Lung (tissue), 17 donors: ENCODE measurements at places on chromosomes 2 and 18. TPM values are rescaled to one million over a fixed set of nuclear protein-coding genes. Genes with fewer than 3 reads are reported as not detected.

DNA sequence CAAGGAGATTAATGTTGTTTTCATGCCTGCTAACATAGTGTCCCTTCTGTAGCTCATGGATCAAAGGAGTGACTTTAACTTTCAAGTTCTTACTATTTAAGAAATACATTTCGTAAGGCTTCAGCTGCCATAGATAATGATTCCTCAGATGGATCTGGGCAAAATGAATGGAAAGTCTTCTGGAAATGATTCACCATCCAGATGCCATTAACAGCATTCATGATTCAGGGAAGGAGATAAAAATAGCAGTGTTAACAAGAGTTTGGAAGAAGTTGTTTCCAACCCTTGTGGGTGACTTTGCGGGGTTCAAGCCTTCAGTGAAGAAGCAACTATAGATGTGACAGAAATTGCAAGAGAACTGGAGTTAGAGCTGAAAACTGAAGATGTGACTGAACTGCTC lies 17.0 kb downstream of the VRK2 start:
- H3K4me1 ChIP-seq = no peaks in the 10 kb centered on the region
- H3K36me3 ChIP-seq = peaks cover 8% of the 10 kb centered on the region
- H3K27ac ChIP-seq = no peak overlapping the region
- no peaks in the 10 kb centered on the region for H3K27me3 ChIP-seq
- no peak overlapping the region for H3K4me3 ChIP-seq
- no peak for DNase-seq

DNA sequence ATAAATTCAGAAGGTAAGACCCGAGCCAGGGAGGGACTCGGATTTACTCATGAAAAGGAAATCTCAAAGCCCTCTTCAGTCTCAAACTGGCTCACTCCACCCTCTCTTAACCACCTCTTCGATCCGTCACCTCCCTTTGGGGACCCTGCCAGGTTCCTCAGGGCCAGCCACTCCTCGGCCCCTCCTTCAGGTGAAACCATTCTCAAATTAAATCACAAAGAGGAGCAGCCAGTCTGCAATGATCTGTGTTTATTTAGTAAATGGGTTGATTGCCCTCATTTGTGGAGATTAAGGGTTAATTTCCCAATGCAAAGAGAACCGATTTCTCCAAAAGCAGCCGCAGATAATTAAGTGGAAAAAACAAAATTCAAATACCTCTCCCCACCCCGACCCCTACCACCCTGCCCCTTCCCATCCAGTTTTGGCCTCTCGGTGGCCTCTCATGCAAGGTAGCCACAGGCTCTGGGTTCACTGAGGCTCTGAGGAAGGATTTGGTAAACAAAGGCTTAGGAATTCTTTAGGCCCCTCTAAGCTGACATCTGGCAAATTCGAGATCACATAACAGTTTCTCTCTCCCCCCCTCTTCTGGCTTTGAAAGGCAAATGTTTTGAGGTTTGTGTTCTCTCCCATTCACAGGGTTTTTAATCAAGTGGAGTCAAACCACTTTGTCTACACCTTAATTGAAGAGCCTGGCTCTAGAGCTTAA lies 10.3 kb upstream of the FZD7 start:
- H3K36me3 ChIP-seq = no peaks in the 10 kb centered on the region
- H3K27ac ChIP-seq = no peak overlapping the region
- no peak overlapping the region for H3K4me3 ChIP-seq
- no peaks in the 10 kb centered on the region for H3K27me3 ChIP-seq

GRCh38 chr18:3279201-3280185 lies 17.6 kb downstream of the MYL12B start:
- H3K36me3 ChIP-seq = peaks cover 11% of the 10 kb centered on the region
- no peak overlapping the region for H3K4me3 ChIP-seq
- H3K4me1 ChIP-seq = peaks cover 5% of the 10 kb centered on the region
- H3K27me3 ChIP-seq = no peaks in the 10 kb centered on the region
- peak overlapping the region; percentile 15 for H3K27ac ChIP-seq

- no peaks in the 10 kb centered on the region for H3K4me1 ChIP-seq
- H3K27me3 ChIP-seq = no peaks in the 10 kb centered on the region
- peaks cover 30% of the 10 kb centered on the region for H3K36me3 ChIP-seq
- H3K4me3 ChIP-seq = no peak overlapping the region
These were observed 32.3 kb downstream of the ITGB1BP1 start for GRCh38 chr2:9390991-9391390.

The KCTD1 gene
- 17.5 TPM for total RNA-seq

The KCNK3 gene
- 27.7 TPM for total RNA-seq

The RGPD4 gene
- total RNA-seq = not detected
